ENCODE measurements at places on chromosomes 4 and X.
A peak's percentile ranks its signal among the peaks of the same experiment; 100 is the strongest.

DNA sequence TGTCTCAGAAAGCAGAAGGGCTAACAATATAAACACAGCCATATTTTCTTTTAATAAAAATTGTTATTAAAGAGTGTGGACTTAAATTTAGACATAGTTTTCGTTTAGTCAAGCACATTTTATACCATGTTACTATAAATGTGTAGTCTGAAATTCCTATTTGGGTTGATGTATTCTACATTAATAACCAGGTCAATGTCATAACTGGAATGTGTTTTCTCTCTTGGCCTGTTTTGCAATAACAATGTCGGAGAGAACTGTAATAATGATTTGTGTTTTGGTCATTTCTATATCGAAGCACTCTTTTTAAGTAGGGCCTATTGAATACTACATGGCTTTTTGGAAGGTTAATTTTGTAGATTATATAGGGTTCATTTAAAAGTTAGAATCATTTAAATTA lies 5.5 kb downstream of the USO1 start:
- DNase-seq, result no peak

DNA sequence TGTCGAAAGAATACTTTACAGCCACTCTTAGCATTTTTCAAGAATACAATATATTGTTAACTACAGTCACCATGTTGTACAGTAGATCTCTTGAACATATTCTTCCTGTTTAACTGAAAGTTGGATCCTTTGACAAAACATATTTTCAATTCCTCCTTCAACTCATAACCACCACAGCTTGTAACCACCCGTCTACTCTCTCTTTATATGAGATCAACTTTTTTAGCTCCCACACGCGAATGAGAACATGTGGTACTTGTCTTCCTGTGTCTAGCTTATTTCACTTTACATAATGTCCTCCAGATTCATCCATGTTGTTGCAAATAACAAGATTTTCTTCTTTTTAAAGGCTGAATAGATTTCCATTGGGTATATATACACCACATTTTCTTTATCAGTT lies 338.3 kb upstream of the IGFBP7 start:
- DNase-seq, result no peak

DNA sequence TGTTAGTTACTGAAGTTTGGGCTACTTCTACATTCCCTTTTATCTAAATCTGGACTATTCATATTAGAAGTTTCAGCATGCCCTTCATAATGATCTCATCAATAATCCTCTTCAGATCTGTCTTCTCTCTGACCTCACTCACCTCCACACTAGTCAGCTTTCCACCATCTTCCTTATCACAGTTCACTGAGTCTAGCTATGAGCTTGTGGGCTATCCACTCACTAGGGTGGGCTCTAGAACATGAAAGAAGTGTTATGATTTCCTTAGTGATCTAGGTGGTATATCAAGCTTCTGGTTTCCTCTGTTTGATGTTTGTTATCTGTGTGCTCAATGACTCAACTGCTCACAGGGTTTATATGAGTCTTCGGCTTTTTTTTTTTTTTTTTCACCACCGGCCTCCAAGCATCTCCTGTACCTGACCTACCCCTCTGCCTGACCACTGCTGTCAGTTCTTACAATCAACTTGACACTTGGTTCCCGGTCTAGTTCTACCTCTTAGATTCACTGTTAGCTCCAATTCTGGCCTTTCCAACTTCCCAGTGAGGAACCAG lies 103.1 kb downstream of the PAPSS1 start:
- no peak for DNase-seq

- no peak for DNase-seq
Measured at GRCh38 chr4:2071912-2072867, 13.1 kb downstream of the NAT8L start.

DNA sequence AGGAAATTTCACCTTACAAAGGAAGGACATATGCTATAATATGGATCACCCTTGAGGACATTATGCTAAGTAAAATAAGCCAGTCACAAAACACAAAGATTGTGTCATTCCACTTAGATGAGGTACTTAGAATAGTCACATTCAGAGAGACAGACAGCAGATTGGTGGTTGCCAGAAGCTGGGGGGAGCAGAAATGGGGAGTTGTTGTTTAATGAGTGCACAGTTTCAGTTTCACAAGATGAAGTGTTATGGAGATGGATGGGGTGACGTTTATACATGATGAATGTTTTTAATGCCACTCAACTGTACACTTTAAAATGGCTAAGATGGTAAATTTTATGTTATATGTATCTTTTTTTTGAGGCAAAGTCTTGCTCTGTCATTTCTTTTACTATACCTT lies 14.8 kb upstream of the SPON2 start:
- DNase-seq, result peak; percentile 14

DNA sequence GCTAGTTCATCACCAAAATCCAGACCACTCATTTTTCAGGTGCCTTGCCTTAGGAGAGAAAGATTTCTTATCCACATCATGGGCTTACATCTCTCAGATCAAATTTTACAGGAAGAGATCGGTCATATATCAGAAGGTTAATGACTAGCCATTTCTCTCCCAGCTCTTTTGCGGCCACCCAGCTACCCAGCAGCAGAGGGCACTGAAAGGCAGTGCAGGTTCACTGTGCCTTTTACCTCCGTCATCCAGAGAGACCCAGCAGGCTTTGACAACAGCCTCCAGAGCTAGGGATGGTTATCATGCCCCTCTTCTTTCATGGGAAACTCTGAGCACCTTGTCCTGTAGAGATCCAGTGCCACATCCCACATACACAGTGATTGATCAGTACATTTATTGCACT lies 384.8 kb downstream of the AFF2 start:
- DNase-seq, result no peak

GRCh38 chr4:148204171-148204570 lies 238.0 kb downstream of the NR3C2 start:
- DNase-seq, result no peak

DNA sequence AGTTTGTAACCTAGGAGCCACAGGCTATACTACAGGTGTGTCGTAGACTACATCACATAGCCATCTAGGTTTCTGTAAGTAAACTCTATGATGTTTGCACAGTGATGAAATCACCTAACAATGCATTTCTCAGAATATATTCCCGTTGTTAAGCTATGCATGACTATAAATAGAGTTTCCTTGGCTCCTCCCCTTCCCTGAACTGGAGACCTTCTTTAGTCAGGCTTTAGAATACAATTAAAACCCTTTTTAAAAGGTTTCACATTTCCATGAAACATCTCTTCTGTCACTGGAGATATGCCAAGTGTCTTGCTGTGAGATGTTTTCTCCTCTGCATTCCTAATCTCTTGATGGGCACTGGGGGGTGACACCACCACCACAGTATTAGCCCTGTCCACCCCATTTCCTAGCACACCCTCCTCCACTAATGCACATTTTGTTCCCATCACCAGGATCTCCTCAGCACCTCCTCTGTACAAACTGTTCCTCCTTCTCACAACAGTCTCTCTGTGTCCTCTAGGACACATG lies 334.6 kb upstream of the CPEB2 start:
- DNase-seq, result no peak

DNA sequence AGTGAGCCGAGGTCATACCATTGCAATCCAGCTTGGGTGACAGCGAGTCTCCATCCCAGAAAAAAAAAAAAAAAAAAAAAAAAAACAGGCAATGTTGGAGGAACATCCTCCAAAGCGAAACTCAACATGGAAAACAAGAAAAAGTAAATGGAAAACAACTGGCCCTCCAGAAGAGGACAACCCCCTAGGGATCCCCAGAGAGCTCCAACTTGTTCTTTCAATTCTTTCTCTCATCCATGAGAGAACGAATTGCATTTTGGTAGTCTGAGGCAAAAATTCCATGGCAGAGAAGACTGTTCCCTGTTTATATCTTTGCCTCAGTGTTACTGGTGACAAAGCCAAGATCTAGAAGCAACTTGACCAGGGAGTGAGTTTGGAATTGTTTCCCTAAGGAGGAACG lies 49.8 kb downstream of the OPHN1 start:
- DNase-seq, result no peak

- no peak for DNase-seq
Measured at GRCh38 chr4:9949573-9949972, 71.7 kb downstream of the SLC2A9 start.

DNA sequence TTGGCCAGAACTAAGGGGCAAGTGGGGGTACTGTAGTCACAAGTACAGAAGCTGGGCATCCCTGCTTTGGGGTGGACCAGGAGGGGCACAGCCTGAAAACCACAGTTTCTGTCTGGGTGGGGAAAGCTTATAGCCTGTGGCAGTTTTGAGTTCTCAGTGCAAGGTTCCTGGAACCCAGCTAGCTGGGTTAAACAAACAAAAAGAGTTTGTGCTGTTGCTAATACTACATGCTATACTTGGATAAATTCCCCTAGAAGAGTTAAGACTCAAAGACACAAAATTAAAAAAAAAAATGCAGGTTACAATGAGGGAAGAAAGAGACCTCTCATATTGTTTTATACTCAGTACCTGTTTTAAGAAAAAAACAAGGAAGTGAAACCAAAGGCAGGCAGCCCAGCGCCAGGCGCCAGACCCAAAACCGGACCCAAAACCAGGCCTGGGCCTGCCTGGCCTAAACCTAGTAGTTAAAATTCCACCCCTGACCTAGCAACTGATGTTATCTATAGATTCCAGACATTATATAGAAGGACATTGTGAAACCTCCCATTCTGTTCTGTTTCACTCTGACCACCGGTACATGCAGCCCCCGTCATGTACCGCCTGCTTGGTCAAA lies 50.8 kb downstream of the SLC2A9 start:
- no peak for DNase-seq

- DNase-seq, result no peak
Measured at GRCh38 chrX:111360839-111361238, 51.2 kb downstream of the DCX start.

DNA sequence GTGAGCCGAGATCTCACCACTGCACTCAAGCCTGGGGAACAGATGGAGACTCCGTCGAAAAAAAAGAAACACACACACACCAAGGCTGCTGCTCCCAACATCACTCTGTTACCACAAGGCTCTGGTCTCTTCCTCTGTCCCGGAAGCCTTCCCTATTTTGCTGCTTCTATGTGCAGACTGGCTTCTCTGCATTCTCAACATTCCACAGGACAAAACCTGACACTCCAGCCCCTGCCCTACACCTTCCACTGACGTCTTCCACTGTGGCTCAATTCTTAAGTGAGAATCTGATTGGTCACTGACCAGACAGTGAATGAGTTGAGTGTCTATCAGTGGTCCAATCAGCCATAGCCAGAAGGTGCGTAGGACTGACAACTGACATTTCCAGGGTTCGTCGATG lies 5.9 kb downstream of the ODAPH start:
- DNase-seq, result no peak

DNA sequence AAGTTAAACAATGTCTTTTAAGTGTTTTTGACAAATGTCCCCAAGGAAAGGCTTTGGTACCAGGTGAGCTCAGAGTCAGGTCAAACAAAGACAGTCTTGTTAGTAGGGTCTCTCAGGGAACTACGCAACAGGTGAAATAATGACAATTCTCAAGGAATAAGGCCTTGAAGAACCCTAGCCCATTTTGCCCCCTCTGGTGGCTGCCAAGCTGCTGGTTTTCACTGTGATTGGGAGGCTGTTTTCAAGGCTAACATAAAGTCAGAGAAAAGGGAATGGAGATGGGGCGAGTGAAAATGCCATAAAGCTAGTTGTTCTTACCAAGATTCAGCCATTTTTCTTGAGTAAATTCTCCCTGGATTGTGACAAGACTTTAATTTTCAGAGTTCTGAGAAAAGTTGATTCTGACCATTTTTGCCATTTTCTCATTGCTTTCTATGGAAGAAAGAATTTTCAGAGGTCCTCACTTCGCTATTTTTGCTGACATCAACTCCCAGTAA lies 58.7 kb downstream of the RWDD4 start:
- DNase-seq, result no peak

GRCh38 chrX:154441984-154442707 lies 1.8 kb upstream of the FAM50A start:
- DNase-seq, result no peak

GRCh38 chr4:1723131-1723801 lies 1.9 kb downstream of the TACC3 start:
- no peak for DNase-seq

DNA sequence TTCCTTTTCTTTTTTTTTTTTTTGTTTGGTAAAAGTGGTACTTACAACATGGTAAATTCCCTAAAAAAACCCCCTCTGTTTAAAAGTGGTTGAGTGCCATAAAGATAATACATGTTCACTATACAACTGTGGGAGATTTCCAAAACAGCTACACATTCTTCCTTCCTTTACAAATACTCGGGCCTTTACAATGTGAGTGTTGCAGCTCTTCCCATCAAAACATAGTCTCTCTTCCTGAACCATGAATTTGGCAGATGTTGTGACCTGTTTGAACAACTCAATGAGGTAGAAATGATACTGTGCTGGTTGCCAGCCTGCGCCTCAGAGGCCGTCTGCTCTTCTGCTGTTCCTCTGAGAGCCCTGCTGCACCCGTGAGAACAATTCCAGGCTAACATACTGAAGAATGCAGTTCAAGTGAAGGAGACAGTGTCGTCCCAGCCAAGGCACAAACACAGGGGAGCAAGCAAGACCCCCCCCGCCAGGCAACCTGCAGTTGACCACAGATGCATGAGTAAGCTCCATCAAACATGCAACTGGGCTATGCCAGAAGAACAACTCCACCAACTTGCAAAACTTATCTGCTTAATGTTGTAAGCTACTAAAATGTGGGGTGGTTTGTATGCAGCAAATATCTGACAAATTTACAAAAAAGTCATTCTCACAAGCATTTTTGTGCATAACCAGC lies 645.0 kb downstream of the PCDH7 start:
- no peak for DNase-seq

DNA sequence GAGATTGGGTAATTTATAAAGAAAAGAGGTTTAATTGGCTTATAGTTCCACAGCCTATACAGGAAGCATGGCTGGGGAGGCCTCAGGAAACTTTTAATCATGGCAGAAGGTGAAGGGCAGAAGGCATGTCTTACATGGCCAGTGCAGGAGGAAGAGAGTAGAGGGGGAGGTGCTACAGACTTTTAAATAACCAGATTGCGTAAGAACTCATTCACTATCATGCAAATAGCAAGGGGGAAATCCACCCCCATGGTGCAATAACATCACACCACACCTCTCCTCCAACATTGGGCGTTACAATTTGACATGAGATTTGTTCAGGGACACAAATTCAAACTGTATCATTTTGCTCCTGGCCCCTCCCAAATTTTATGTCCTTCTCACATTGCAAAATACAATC lies 353.8 kb upstream of the PABPC5 start:
- DNase-seq, result no peak

DNA sequence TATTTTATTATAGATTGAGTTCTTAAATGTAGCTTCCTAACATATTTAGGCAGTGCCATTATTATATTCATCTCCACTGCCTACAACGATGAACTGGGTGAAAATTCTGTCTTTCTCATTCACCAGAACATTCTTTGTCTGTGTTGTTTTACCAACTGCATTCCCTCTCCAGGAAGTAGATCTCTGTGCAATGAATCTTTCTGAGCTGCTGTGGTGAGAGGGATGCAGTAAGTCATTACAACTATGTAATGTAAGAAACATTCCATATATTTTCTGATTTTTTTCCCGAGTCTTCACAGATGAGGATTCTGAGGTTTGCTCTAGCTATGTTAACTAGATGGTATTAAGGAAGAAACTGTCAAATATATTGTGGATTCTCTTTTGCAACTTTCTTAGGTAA lies 811.9 kb upstream of the PCDH7 start:
- no peak for DNase-seq
